ENCODE measurements at places on chromosomes 3 and 15.

- DNase-seq, result no peak
These were observed 49.6 kb downstream of the FRMD5 start for GRCh38 chr15:44145495-44145894.

DNA sequence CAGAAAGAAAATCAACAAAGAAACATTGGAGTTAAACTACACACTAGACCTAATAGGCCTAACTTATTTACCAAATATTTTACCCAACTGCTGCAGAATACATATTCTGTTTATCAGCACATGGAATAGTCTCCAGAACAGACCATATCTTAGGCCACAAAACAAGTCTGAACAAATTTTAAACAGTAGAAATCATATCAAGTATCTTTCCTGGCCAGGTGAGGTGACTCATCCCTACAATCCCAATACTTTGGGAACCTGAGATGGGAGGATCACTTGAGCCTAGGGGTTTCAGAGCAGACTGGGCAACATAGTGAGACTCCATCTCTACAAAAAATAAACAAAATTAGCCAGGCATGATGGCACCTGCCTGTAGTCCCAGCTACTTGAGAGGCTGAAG is 18.1 kb upstream of the KPNA4 start:
- DNase-seq, result no peak

- DNase-seq, result no peak
These were observed 905 bp downstream of the HOMER2 start for GRCh38 chr15:82951472-82952157.

- no peak for DNase-seq
These were observed 84.7 kb downstream of the SQOR start for GRCh38 chr15:45719490-45719889.

DNA sequence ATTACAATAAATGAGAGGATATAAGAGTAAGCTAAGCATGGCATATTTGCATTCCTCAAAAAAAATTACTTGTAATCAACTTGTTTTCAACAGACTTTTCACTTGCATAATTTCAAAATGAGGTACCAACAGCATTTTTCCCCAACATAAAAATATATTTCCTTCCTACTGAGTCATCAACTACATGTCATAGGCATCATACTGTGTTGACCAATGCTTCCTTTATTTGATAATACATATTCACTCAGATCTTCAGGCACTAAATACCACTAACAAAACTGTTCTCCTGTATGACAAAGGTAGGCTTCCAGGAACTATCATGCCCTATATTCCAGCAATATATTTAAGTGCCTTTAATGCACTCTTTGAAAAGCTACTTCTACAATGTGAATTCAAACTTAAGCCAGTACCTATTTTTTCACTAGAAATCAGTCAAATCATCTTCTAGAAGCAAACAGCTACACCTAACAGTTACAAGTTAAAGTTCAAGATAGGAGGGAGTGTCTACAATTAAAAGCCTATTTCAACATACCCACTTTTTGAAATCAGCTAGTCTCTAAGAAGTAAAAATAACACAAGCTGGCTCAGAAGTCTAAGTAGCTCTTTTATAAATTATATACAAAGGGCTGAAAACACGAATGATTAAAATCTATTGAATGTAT is 11.3 kb downstream of the ADAM10 start:
- DNase-seq, result peak; percentile 46

DNA sequence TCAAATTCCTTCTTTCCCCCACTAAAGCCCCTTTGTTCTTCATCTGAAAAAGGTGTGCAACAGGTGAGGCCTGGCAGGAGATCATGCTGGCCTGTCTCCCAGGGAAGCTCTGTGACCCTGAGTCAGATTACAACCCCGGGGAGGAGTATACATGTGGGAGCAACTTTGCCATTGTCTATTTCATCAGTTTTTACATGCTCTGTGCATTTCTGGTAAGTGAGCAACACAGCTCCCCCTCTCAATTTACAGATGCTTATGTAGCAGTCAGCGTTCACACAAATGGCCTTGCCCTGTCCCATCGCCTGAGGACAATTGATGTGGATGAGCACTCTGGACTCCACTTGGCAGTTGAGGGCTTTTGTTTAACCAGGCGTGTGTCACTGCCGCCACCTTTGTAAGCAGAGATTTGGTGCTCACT is 70.4 kb downstream of the CHDH start:
- no peak for DNase-seq

DNA sequence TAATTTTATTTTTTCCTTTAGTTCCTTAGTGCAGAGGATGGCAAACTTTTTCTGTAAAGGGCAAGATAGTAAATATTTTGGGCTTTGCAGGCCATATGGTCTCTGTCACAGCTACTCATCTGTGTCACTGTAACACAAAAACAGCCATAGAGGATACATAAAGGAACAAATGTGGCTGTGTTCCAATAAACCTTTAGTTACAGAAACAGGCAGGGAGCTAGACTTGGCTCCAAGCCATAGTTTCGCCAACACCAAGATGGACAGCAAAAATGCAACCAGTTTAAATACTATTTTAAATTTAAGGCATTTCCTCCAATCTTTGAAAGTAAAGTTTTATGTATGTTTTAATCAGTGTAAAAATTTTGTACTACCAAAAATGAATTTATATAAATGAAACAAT is 753.4 kb downstream of the FHIT start:
- DNase-seq, result no peak

- no peak for DNase-seq
These were observed 28.8 kb upstream of the MAGEF1 start for GRCh38 chr3:184740509-184741258.

- no peak for DNase-seq
These were observed 27.0 kb downstream of the SUCNR1 start for GRCh38 chr3:151900460-151900859.

GRCh38 chr3:47260605-47261004 is 22.0 kb downstream of the KIF9 start:
- no peak for DNase-seq

GRCh38 chr3:189001559-189001958 is 170.2 kb upstream of the TPRG1 start:
- DNase-seq, result no peak

- DNase-seq, result no peak
These were observed 255.4 kb upstream of the UBE2E1 start for GRCh38 chr3:23550402-23550801.

GRCh38 chr3:64595253-64595694 is 92.5 kb downstream of the ADAMTS9 start:
- no peak for DNase-seq

DNA sequence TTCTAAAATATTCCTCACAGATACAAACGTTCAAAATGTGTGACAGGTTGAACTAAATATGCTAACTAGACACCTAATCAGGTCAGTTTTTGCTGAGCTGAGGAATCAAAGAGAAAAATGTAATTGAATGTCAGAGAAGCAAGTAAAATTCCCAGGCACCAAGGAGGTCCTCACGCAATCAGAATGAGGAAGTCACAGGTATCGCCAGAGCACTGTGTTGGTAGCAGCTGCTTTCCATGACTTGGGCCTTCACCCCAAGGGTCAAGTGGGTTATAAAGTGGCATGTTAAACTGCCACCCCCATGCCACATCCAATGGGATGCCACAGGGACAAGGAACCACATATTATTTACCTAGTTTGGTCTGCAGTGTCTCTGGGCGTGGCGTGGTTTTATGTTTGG is 125.0 kb downstream of the TFG start:
- no peak for DNase-seq

- DNase-seq, result no peak
These were observed 80.0 kb upstream of the SPATA16 start for GRCh38 chr3:173221010-173221409.

- no peak for DNase-seq
These were observed 239.0 kb downstream of the SLCO3A1 start for GRCh38 chr15:92092289-92093105.

DNA sequence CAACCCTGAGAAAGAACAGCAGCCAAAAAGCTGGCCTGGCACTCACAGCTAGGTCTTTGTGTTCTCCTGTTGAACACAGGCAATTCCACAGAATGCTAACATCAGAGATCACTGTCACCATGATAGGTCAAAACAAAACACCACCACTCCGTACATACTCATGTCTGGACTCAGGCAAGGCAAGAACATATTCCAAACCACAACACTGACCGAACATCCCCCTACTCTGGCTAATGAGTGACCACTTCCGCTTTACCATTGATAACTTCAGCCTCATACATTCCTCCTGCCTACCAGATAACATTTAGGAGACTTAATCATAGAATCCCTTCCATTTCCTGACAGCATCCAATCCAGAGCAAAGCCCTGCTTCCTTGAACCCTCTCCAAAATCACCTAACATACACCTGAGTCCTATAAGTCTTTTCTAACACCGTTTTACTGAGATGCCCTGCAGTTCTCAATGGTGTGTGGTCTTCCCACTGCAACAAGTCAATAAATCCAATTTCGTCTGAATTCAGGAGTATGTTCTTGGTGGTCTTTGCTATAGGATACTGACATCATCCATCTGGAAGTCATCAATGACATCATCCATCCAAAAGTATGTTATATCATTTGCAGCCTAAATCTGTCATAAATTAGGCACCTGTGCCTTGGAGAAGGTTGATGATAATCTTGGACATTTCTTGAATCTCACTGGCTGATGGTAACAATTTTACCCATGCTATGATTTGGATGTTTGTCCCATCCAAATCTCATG is 23.7 kb downstream of the RIOX2 start:
- DNase-seq, result no peak

- DNase-seq, result no peak
These were observed 198.7 kb upstream of the PFN2 start for GRCh38 chr3:150169330-150169940.

GRCh38 chr15:46365572-46365971 is 730.7 kb downstream of the SQOR start:
- DNase-seq, result no peak

DNA sequence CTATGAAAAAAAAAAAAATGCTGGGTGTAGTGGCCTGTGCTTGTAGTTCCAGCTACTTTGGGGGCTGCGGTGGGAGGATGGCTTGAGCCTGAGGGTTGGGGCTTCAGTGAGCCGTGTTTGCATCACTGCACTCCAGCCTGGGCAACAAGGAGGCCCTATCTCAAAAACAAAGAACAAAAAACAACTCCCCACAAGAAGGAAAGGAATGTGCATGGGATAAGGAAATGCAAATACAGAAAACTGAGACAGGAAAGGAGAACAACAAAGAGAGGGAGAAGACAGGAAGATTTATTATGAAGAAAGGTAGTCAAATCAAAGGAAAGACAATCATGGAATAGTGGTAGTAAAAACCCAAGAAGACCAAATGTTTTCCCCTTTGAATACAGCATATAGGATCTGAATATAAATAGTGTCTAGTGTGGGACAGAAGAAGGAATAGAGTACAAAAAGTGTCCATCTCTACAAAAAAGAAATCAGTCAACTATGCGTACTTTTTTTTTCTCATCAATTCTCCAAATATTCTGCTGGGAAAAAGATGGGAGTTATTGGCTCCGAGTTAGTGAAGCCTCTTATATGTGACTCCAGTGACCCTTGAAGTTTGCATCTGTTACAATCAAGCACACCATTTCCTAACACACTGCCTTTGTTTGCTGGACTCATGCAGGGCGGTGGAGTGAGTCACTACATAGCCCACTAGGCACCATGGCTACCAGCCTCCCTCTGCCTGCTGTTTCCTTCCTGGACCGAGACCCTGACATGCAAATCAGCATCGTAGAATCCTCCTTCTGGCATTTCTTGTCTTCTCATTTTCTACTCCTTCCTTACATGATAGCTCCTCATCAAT is 101.2 kb upstream of the PTX3 start:
- DNase-seq, result no peak

GRCh38 chr3:46383951-46384330 is 13.2 kb downstream of the CCR5 start:
- no peak for DNase-seq

DNA sequence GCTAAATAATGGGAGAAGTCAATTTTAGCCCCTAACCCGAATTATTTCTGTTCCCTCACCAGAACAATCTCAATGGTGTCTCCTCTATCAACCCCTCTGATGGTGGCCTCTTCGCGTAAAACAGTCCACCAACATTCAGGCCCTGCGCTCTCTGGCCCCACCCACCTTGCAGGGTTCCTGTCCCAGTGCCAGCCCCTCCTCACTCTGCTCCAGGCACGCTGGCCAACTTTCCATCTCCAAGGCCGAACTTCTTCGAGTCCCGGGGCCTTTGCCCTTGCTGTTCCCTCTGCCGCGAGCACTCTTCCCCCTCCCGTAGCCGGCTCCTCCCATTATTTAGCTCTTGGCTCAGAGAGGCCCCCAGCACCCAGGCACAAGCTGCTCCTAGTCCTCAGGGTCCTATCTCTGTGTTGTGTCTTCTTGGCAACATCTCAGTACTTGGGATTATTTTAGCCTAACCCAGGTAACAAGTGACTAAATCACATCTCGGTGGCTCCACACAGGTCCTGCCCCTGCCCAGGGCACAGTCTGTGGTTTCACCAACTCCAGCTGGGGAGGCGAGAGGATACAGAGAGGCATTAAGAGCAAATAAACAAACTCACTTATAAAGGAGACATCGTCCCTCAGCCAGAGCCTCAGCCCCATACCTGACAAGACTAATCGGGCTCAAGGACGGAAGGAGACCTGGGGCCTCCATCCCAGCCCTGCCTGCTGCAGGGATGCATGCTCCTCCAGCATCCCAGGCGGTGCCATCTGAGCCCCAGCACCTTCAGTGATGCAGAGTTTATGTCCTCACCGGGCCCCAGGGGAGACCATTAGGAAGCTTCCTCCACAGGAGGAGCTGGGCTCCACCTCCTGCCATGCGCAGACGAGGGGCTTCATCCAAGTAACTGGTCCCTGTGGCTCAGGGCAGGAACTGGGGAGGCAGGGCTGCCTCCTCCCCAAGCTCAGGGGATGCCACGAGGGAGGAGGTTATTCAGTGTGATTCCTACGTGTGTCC is 19.7 kb upstream of the IQSEC1 start:
- DNase-seq, result no peak

- no peak for DNase-seq
These were observed 188.1 kb downstream of the BBX start for GRCh38 chr3:107710851-107711250.

DNA sequence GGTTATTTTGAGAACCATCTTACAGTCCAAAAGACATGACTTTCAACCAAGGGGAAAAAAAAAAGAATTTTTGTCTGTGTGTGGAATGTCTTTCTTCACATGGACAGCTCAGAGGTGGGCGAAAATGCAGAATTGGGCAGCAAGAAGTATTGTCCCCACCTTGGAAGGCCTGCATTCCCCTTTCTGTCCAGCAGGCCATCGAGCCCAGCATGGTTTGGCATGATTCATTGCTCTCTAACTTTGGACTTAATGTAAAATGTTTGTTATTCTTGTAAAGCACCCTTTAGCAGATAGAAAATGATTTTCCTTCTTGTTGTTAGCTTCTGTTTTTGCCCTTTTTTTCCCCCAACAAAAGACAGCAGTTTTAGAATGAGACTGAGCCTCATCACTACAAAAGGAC is 12.4 kb downstream of the MYO1E start:
- DNase-seq, result no peak

- DNase-seq, result no peak
These were observed 267.7 kb downstream of the ZBTB20 start for GRCh38 chr3:114879059-114880031.

GRCh38 chr15:46523701-46524100 is 888.9 kb downstream of the SQOR start:
- no peak for DNase-seq

Measured in SIG-M5 (cell line).